HCT116 (cell line): ENCODE measurements at places on chromosomes 4 and X. TPM values are rescaled to one million over a fixed set of nuclear protein-coding genes. Genes with fewer than 3 reads are reported as not detected.

The MMAA gene
- total RNA-seq: 3.6 TPM

The CAMK2D gene
- total RNA-seq: 67.0 TPM

The ZBTB33 gene
- 12.3 TPM for total RNA-seq

DNA sequence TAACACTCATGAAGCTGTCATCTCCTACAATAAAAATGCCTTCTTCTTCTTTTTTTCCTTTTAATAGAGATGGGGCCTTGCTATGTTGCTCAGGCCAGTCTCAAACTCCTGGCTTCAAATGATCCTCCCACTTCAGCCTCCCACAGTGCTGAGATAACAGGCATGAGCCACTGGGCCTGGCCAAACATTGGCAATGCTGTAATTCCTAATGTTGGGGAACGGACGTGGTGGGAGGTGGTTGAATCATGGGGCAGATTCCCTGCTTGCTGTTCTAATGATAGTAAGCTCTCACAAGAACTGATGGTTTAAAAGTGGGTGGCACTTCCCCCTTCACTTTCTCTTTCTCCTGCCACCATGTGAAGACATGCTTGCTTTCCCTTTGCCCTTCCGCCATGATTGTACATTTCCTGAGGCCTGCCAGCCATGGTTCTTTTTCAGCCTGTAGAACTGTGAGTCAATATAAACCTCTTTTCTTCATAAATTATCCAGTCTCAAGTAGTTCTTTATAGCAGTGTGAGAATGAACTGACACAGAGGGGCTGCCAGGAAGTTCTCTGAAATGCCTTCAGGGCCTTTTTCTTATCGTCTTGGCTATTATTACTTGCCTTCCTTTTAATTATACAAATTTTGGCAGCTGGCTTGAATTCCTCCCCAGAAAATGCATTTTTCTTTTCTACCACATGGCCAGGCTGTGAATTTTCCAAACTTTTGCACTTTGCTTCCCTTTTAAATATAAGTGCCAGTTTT is 93.0 kb downstream of the CENPC start:
- no peak for DNase-seq

- DNase-seq: no peak
These were observed 13.0 kb upstream of the NDUFC1 start for GRCh38 chr4:139315221-139315675.

DNA sequence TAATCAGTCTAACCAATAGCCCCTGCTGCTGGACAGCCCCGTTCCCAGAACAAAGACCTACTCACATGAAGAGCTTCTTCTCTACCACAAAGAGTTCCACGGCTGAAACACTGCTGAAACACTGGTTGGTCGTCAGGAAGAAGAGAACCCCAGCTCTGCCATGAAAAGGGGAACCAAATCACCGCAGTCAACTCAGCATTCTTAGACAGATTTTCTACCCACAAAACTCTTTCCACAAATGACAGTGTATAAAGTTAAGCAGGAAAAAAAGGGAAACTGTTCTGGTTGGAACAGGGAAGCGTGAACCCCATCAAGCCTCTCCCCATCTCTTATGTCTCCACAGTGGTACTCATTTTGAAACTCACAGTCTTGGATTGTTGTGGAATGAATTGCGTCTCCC is 57.3 kb downstream of the ABCG2 start:
- no peak for DNase-seq

- no peak for DNase-seq
These were observed 24.4 kb downstream of the TNIP3 start for GRCh38 chr4:121139533-121140222.

DNA sequence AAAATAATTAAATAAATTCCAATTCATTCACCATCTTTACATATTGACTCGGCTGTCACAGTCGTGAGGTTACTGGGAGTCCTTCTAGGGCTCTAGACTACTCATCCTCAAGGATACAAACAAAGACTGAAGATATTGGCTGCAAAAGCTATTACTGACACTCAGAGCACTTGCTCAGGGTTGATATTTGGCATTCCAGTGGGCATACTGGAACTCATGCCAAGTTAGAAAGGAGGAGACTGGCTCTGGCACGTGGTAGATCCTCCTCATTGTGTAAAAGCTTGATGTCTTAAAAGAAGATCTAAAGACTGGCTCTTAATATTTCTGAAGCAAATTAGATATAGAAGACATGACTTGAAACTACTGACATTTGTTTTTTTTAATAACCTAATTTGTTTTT is 172.7 kb downstream of the GPM6A start:
- DNase-seq: no peak

DNA sequence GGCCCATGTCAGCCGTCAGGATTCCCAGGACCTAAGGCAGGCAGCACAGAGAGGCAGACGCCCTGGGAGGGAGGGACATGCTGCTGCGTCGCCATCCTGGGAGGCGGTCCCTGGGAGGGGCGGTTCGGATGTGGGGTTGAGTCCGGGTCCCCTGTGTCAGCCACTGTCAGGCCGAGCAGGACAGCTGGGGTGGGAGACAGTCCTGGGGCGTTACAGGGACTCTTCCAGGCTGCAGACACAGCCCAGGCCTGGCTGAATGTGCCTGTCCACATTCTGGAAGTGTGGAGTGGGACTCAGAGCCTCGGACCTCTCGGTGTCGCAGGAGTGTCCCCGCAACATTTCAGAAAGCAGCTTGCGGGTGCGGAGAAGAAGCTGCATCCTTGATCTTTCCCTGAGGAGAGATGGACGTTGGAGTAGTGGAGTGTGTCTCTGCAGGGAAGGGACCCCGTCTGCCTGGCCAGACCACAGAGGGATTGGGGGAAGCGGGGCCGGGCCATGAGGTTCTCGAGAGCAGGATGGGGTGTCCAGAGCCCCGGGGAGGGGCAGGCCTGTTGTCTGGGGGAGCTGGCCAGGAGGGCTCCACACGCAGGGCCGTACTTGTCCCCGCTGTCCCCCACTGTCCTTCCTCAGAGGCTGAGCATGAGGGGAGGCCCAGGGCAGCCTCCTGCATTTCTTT is 6.1 kb downstream of the AKAP17A start:
- no peak for DNase-seq

DNA sequence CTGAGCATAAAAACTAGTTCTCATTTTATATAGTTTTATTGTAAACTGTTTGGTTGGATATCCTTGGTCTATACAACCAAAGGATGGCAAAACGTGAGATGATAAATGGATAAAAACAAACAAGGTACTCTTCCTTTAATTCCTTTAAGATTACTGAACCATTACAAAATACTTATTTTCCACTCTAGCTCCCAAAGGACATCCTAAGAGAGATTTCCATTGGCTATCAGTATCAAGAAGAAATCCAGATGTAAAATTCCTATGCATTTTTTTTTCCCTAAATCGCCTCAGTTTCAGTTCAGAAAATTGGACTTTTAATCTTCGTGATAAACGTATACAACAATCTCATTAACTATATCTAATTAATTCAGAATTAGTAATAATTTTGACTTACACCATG is 2.3 kb downstream of the FBXL5 start:
- DNase-seq: no peak

- DNase-seq: no peak
These were observed 4.9 kb downstream of the ELF2 start for GRCh38 chr4:139171876-139172691.
